PC-9 (cell line): ENCODE measurements at places on chromosomes 5 and 9. TPM values are rescaled to one million over a fixed set of nuclear protein-coding genes. Genes with fewer than 3 reads are reported as not detected.
A peak's percentile ranks its signal among the peaks of the same experiment; 100 is the strongest.

GRCh38 chr9:115373000-115373709 lies 255.2 kb upstream of the TNC start:
- peak; percentile 77 for DNase-seq

- DNase-seq = no peak
Observed at GRCh38 chr5:65077653-65078052, 308.9 kb downstream of the CWC27 start.

DNA sequence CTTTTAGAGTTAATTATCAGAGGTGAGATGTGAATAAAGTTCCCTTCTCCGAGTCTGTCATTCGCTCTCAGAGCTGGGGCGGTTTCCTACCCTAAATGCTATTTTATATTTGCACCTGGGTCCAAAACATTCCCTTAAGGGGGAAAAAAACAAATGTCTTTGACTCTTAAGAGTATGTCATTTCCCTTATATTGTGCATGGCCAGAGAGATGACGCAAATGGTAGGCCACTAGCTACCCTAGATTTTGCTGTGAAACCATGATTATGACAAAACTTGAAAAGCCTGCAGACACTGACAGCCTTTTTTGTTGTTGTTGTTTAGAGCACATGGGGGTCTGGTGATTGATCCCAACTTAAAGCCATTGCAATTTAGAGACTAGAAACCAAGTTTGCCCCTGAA lies 12.8 kb downstream of the DAB2 start:
- DNase-seq = no peak

GRCh38 chr5:20276061-20276958 lies 288.3 kb upstream of the CDH18 start:
- DNase-seq = peak; percentile 80

The PCDHGA4 gene
- total RNA-seq = not detected in 2 replicates

- no peak for DNase-seq
Observed at GRCh38 chr9:29445751-29446150, 1872.5 kb upstream of the C9orf72 start.

DNA sequence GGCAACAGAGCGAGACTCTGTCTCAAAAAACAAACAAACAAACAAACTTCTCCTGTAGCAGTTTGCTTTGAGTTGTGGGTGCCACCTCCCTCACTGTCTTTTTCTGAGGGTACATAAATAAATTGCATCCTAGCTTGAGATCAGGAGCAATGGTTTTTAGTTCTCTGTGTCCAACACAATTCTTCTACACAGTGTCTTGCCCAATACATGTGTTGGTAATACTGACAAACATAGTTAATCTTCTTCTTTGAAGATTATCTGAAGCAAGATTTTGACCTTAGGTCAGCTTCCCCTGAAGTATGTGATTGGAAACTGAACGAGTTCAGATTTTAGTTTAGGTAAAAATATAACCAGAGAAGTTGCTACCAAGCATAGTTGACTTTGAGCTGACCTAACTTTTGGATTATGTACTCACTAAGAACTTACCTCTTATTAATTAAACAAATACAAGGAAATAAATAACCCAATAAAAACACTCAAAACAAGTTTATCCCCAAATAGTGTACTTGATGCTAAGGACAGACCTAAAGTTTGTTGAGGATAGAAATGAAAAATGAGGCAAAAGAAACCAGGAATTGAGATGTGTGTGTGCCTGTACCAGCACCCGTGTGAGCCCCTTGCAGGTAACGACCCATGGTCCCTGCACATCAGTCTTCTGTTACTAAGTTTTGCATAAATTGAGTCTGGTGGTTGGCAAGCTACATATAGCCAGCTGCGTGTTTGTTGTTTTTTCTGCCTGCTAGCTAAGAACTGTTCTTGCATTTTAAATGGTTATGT lies 16.2 kb downstream of the TJP2 start:
- no peak for DNase-seq

GRCh38 chr9:115591584-115591984 lies 473.6 kb upstream of the TNC start:
- peak; percentile 91 for DNase-seq

The ATP6V0E1 gene
- total RNA-seq = 190 and 251 TPM in 2 replicates

The ZNF483 gene
- total RNA-seq = 7.0 and 7.3 TPM in 2 replicates

GRCh38 chr5:322942-323879 lies 1.7 kb downstream of the AHRR start:
- no peak for DNase-seq

DNA sequence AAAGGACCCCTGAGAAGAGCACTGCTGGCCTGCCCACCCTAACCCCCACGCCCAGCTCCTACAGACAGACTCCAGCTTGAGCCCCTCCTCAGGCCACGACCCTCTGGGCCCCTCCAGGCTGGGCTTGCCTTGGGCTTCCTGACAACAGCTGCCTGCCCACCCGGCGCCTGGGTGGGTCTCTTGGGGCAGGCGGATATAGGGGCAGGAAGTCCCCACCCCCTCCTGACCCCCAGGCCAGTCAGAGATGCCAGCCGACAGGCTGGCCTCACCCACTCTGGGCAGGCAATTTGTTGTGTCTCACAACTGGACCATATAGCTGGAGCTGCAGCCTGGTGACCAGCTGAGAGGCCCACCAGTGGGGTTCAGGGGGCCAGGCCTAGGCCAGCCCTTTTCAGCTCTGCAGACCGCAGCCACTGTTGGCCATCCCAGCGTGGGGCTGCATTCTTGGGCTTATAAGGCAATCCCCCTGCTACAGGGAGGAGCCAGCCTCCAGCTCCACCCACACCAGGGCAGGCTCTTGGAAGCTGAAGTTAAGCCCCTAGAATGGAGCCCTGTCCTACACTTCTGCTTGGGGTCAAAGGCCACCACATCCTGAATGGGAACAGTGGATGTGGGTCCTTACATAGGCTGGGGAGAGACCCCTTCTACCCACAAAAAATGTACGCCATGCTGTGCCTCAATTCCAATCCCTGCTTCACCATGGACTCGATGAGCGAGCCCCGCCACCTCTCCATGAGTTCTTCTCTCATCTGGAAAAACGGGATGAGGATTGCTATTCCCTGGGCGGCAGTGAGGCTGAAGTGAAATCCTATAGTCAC lies 2.0 kb downstream of the PDLIM7 start:
- DNase-seq = peak; percentile 55

GRCh38 chr5:149141957-149142851 lies 911 bp downstream of the ABLIM3 start:
- no peak for DNase-seq

GRCh38 chr9:28127101-28127500 lies 553.8 kb upstream of the C9orf72 start:
- no peak for DNase-seq

The ACO1 gene
- total RNA-seq = 26.1 and 30.2 TPM in 2 replicates

GRCh38 chr9:82604947-82605656 lies 457.8 kb downstream of the RASEF start:
- no peak for DNase-seq

GRCh38 chr9:82149501-82149946 lies 161.0 kb downstream of the SPATA31D1 start:
- no peak for DNase-seq

- no peak for DNase-seq
Observed at GRCh38 chr9:70390933-70391341, 23.5 kb downstream of the KLF9 start.

DNA sequence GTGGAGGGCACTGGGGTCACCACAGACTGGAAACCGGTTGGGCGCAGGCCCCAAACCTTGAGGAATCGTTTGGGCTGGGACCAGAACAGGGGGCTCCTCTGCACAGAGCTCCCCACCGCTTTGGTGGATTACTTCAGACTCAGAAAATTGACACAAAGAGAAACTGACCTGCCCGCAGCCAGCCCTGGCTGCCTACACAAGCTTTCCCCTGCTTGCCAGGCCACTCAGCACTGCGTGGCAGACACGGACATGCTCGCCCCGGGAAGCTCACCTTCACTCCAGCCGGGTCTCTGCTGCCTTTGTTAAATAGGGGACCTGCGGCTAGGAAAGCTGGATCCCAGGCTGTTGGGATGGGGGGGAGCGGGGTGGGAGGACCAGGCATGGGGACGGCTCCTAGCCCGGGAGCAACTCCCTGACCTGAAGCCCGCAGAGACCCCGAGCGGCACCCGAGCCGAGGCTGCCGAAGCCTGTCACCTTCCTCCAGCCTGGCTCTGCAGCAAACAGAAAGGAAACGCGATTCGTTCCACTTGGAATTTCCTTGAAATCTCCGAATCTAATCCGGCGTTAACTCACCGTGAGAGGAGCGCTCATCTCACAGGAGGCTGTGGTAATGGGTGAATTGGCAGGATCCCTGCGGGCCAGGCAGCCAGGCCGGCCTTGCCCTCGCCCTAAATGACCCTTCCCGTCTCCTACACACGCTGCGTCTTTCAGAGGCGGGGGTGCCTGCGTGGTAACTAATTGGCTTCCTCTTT lies 8.8 kb downstream of the PAX5 start:
- no peak for DNase-seq

DNA sequence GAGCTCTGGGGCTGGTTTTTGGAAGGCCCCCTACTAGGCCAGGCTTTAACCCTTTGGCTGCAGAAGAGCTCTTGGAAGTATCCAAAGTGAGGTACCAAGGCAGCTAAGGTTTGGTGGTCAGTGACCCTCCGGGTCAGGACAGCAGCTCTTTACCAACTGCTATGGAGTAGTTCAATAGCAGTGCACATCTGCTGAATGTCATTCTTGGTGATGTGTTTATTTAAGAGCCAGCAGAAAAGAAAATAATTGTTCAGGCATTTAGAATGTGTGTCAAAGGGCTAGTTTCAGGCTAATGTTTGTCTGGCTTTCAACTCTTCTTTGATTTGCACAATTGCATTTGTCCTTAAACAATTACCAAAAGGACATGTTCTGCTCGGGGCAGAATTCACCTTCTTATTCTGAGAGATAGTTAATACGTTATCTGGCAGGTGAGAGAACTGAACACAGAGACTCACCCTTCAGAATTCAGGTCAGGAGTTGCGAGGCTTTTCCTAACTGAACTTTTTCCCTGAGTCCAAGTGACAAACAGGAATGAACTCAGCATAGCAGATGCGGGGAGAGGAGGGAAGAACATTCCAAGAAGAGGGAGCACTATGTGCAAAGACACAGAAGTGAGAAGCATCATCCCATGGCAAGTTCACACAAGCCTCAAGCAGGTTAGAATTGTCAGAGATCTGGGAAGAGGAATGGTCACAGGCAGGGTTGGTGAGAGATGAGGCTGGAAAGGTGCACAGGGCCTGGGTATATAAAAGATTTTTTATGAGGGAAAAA lies 556.7 kb upstream of the TLE4 start:
- no peak for DNase-seq

The SHISAL2B gene
- total RNA-seq = not detected in 2 replicates

DNA sequence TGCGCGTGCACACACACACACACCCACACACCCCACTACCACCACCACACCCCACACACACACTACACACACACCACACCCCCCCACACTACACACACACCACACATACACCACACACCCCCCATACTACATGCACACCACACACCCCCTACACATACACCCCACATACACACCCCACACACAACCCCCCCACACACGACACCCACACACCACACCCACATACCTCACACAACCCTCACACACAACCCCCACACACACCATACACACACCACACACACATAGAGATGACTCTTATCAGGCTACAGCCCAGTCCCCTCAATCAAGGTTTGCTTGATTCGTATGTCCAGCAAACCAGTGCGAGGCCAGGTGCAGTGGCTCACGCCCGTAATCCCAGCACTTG lies 25.7 kb downstream of the SLC46A2 start:
- DNase-seq = no peak

The PCDHGB7 gene
- total RNA-seq = 0.13 and 0.17 TPM in 2 replicates

GRCh38 chr9:90368241-90368640 lies 274.4 kb downstream of the DIRAS2 start:
- no peak for DNase-seq

The EIF4E1B gene
- total RNA-seq = not detected in 2 replicates

DNA sequence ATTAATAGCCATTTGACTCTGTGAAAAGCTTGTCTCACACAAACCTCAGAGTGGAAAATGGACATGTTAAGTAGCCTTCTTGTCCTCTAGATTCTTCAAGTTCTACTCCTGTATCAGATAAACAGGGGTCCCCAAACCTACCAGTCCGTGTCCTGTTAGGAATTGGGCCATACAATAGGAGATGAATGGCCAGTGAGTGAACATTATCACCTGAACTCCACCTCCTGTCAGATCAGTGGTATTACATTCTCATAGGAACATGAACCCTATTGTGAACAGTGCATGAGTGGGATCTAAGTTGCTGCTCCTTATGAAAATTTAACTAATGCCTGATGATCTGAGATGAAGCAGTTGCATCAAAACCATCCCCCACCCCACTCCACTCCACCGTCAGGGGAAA lies 136.3 kb downstream of the TMEM232 start:
- no peak for DNase-seq

DNA sequence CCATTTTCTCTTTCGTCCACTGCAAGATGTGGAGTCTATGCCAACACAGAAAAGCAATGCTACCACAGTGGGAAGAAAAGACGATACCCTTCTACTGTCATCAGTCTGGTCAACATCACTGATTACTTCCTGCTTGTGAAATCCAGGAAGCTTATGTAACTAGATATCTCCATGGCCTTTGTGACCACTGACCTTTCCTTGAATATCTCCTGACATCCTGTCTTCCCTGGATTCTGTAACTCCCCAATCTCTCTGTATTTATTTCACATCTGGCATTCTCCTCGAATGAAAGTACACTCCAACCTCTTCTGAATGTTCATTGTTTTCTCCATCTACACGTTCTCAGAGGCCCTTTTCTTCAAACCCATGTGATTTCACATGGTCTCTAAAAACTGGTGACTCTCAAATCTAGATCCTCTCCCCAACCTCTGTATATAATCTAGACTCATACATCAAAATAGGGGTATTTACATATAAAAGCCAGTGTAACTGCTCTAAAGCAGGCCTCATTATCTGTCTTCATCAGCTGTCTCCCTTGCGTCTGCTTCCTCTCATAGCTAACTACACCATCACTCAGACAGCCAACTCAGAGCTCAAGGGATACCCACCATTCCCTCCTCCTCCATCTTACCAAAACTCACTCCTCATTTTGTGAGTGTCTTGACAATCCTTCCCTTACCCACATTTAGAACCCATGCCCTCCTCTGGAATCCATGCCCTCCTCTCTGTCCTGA lies 156.8 kb downstream of the SEMA5A start:
- DNase-seq = no peak

- no peak for DNase-seq
Observed at GRCh38 chr5:137400571-137400970, 98.6 kb downstream of the SPOCK1 start.

GRCh38 chr9:35619800-35620158 lies 1.6 kb upstream of the CD72 start:
- DNase-seq = no peak

DNA sequence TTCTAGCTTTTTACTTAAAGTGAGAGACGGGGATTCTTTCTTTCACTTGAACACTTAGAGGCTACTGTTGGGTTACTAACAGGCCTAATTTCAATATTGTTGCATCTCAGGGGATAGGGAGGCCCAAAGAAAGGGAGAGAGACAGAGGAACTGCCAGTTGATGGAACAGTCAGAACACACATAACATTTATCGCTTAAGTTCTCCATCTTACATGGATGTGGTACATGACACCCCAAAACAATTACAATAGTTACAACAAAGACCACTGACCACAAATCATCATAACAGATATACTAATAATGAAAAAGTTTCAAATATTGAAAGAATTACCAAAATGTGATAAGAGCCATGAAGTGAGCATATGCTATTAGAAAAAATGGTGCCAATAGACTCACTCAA lies 4.3 kb upstream of the RIC1 start:
- DNase-seq = no peak

- no peak for DNase-seq
Observed at GRCh38 chr9:95005278-95006143, 279.0 kb downstream of the AOPEP start.

The PCDHA13 gene
- total RNA-seq = not detected in 2 replicates
